Esophagus muscularis mucosa (tissue), 4 donors: ENCODE measurements at places on chromosomes 5 and 9.

GRCh38 chr5:155308289-155308688, 294.7 kb downstream of the KIF4B start:
- DNase-seq: no peak

DNA sequence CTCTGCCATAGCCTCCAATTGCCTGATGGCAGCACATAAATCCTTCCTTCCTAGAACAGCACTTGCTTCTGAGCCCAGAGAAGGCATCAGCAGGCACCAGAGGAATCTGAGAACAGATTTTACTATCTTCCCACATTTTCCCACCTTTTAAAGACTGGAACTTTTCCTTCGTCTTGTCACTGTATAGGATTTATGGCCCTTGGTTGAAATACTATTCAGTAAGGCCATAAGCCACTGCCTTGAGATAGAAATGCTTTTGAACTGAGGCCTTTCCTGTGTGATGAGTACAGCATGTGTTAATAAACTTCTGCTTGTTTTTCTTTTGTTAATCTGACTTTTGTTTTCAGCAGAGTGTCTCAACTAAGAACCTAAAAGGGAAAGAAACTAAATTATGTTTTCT, 84.3 kb downstream of the MRPS27 start:
- DNase-seq: no peak

GRCh38 chr5:103541569-103541968, 21.0 kb downstream of the NUDT12 start:
- no peak for DNase-seq

GRCh38 chr5:102782217-102782872, 27.2 kb downstream of the PAM start:
- DNase-seq: no peak

DNA sequence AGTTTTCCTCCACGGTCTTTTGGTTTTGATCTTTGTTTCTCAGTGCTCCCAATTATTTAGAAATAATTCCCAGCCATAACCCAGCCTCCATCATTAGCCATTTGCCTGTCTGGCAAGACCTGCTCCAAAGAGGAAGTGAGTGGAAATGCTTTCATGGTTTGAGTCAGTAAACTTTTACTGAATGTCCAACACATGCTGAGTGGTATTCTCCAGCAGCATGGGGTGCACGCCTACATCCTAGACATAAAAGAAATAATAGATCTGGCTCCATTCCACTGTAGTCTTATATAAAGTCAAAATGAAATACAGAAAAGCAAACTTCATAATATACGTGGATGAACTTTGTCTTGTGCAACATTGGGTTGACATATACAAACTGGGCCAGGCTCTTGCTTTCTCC, 757.2 kb downstream of the TLE1 start:
- DNase-seq: no peak

GRCh38 chr9:5549658-5550650, 39.6 kb downstream of the PDCD1LG2 start:
- DNase-seq: no peak

GRCh38 chr5:29896646-29897045, 1296.8 kb upstream of the CDH6 start:
- no peak for DNase-seq
